ENCODE measurements at places on chromosomes 4 and X. TPM values are rescaled to one million over a fixed set of nuclear protein-coding genes. Genes with fewer than 3 reads are reported as not detected.

PNMA6F gene
- total RNA-seq, result not detected

- DNase-seq, result no peak
Observed at GRCh38 chr4:39526765-39527295, 409 bp downstream of the UGDH start.

DNA sequence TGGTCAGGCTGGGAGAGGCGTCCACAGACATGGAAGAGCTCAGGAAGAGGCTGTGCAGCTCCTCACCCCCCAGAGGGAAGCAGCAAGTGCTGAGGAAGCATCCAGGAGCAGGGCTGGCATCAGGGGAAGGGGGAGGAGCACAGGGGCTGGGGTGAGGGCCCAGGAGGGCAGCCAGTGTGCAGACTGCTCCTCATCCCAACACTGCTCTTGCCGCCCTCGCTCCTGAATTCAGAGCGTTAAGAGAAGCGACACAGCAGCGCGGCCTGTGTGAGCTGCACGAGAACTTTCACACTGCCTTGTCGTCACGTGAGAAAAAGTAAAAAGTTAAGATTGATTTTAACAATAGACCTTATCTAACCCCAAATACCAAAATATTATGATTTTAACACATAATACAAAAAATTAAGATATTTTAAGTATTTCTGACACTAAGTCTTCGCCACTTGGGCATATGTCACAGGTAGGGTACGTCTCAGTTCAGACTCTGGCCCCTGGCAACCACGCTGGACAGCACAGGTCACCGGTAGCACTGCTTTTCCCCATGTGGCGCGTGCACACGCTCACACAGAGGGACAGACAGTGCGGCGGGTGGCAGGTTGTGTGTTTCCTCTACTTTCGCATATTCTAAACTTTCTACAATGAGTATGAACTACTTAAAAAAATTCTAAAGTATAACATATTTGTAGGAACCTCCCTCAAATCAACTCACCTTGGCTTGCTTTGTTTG is 19.7 kb downstream of the NOP14 start:
- no peak for DNase-seq

DNA sequence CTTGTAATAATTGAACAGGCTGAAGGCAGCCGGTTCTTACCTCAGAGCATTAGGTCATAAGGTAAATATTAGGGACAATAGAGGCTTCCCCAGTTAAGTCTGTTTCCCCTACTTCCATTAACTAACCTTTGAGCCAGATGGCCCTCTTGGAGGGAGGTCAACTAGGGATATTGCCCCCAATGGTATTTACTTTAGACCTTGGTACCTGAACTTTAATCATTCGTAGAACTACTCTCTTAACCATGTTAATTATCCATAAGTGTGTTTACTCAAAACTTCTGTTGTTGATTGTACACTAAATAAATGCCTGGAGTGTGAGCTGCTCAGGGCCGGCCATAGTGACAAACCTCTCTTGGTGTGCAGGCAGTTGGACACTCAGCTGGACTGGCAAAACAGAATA is 1843.5 kb upstream of the AGA start:
- no peak for DNase-seq
